ENCODE measurements at places on chromosomes 7 and 10. TPM values are rescaled to one million over a fixed set of nuclear protein-coding genes. Genes with fewer than 3 reads are reported as not detected.

GRCh38 chr10:109961174-109962001 is 38.1 kb upstream of the XPNPEP1 start:
- peak; percentile 72 for DNase-seq

The CNNM1 gene
- 6.3 TPM for total RNA-seq

The CFAP43 gene
- 9.1 TPM for total RNA-seq

The SLC25A40 gene
- total RNA-seq, result 30.3 TPM

The CYP3A4 gene
- not detected for total RNA-seq

All from cerebellum (tissue), 4 donors.